ENCODE measurements at places on chromosomes 4 and X. TPM values are rescaled to one million over a fixed set of nuclear protein-coding genes. Genes with fewer than 3 reads are reported as not detected.

Gene ADH7
- not detected for total RNA-seq

Gene PCYT1B
- not detected for total RNA-seq

Gene PNMA5
- total RNA-seq, result 0.27 TPM

- DNase-seq, result no peak
Measured at GRCh38 chr4:82770607-82771006, 28.0 kb downstream of the SCD5 start.

DNA sequence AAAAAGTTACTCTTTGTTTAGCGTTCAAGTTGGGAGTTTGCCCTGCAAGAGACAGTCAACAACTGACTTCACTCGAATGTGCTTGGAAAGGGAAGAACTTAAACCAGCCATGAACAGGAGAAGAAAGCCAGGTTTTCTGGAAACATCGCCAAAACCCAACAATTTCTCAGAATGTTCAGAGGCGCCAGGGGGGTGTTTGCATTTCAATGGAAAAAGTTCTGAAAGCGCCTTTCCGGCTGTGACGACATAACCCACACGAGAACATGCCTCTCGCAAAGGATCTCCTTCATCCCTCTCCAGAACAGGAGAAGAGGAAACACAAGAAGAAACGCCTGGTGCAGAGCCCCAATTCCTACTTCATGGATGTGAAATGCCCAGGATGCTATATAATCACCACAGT, 78.1 kb upstream of the ADGRA3 start:
- no peak for DNase-seq

- no peak for DNase-seq
Measured at GRCh38 chr4:68997040-68997439, 45.4 kb upstream of the UGT2A3 start.

GRCh38 chrX:152177052-152177451, 38.7 kb upstream of the MAGEA10 start:
- no peak for DNase-seq

DNA sequence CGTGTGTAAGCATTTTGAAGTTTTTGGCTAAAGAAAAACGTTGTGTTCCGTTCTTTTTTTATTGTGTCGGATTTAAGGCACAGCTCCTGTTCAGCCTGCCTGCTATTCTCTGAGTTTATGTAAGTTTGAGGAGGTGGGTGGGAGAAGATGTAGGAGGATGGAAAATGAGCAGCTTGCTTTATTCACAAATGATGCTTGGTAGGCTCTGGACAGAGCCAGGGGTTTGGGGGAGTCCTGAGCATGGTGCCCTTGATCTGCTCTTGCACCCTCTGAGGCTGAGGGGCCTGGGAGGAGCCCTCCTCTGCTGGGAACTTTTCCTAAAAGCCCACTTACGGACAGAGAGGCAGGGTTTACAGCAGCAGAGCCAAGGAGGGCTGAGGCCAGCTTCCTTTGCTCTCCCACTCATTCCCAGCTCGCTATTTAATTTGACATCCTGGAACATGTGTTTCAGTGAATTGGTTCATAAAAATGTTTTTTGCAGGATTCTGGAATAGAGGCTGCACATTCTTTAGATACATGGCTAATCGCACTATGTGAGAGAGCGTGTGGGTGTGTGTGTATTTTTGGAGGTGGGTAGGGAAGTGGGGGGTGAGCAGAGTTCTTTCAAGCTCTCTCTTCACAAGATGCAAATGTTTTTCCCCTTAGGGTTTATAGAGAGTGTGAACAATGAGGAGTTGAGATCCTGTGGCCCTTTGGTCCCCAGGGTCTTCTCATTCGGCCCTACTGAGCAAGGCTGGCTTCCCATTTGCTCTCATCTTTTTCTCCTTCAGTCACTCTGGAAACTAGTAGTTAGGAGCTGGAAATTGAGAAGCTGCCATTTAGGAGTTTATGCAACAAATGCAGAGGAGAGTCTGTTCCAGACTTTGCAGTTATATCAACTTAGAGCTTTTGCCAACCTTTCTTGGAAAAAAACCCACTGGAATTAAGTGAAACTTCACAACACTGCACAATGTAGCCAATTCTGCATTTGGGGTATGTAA, 32.1 kb downstream of the TMEM131L start:
- no peak for DNase-seq

DNA sequence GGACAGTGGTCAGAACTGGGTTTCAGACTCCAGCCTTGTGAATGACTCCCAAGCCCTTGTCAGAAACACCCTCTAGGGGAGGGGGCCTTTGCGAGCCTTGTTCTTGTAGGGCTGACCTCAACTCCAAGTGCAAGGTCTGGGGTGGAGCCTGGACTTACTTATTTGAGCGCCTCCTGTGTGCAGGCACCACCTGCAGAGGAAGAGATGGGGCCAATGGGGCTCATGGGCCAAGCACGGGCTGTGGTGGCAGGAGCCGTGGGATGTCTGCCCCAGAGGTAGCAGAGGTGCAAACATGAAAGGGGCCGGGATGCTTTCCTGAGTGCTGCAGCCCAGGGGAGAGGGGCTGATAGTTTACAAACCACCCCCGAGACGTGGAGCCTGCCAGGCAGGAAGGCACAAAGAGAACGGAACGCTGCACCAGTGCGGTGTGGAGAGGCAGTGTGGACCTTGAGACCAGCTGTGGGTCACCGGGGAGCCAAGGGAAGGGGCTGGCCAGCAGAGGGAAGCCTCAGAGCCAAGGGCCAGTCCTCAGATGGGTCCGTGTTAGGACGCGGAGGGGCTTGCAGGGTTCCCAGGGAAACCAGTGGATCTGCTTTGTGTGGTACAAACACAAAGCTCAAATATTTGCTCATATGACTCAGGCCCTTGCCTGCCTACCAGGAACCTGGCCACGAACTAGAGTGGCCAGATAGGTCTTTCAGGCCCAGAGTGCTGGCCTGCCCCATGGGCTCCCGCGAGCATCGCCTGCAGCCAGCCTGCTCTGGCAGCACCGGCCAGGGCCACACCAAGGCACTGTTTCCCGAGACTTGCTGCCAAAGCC, 8.7 kb upstream of the TADA2B start:
- no peak for DNase-seq

- DNase-seq, result no peak
Measured at GRCh38 chr4:87855559-87855958, 22.8 kb downstream of the MEPE start.

GRCh38 chrX:151488677-151489076, 74.8 kb upstream of the PASD1 start:
- DNase-seq, result no peak

- no peak for DNase-seq
Measured at GRCh38 chr4:67883458-67883857, 344 bp downstream of the TMPRSS11D start.

GRCh38 chr4:115657991-115658650, 544.7 kb upstream of the NDST4 start:
- DNase-seq, result no peak

DNA sequence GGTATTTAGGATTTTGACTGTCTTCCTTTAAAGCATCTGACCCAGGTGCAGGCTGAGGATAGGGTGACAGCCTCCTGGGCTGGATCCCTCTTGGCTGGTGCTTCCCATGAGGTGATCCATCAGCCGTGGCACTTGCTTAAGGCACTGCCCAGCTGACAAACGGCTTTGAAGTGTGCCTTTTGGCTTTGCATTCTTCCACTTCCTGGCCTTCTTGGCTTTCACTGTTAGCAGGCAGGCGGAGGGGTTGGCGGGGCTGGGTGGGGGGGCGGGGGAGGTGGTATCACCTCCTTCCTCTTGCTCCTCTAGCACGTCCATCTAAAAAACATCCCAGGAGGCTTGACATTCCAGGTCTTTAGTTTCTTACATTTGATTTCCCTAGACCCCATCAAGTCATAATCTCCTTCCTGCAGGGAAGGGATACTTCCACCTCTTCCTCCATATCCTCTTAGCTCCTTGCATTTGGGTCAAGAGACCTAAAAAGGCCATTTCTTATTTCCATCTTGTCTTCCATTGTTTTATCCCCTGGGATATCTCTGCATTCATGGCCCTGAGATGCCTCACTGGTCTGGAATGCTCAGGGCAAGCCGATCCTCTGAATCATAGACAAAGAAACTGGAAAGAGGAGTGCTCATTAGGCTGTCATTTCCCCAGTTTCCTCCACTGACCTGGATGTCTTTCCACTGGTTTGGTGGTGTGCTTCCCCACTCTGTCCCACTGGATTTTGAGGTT, 11.3 kb upstream of the APLN start:
- no peak for DNase-seq

Gene PNMA6A
- 0.38 TPM for total RNA-seq

Gene RHOXF2
- not detected for total RNA-seq

Gene C4orf36
- not detected for total RNA-seq

Gene CD40LG
- total RNA-seq, result not detected

Gene SPP1
- total RNA-seq, result not detected

Gene FAM199X
- total RNA-seq, result 14.3 TPM

GRCh38 chr4:155450676-155451075, 73.9 kb upstream of the MAP9 start:
- DNase-seq, result no peak

- DNase-seq, result no peak
Measured at GRCh38 chrX:44874420-44875184, 1.6 kb downstream of the KDM6A start.

GRCh38 chrX:100743009-100743607, 11.2 kb upstream of the SYTL4 start:
- DNase-seq, result no peak

DNA sequence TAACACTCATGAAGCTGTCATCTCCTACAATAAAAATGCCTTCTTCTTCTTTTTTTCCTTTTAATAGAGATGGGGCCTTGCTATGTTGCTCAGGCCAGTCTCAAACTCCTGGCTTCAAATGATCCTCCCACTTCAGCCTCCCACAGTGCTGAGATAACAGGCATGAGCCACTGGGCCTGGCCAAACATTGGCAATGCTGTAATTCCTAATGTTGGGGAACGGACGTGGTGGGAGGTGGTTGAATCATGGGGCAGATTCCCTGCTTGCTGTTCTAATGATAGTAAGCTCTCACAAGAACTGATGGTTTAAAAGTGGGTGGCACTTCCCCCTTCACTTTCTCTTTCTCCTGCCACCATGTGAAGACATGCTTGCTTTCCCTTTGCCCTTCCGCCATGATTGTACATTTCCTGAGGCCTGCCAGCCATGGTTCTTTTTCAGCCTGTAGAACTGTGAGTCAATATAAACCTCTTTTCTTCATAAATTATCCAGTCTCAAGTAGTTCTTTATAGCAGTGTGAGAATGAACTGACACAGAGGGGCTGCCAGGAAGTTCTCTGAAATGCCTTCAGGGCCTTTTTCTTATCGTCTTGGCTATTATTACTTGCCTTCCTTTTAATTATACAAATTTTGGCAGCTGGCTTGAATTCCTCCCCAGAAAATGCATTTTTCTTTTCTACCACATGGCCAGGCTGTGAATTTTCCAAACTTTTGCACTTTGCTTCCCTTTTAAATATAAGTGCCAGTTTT, 93.0 kb downstream of the CENPC start:
- no peak for DNase-seq

GRCh38 chr4:53366301-53366716, 448 bp upstream of the SCFD2 start:
- no peak for DNase-seq

- DNase-seq, result no peak
Measured at GRCh38 chr4:52864793-52865192, 2.7 kb downstream of the RASL11B start.
